ENCODE measurements at places on chromosomes 2 and 18.

DNA sequence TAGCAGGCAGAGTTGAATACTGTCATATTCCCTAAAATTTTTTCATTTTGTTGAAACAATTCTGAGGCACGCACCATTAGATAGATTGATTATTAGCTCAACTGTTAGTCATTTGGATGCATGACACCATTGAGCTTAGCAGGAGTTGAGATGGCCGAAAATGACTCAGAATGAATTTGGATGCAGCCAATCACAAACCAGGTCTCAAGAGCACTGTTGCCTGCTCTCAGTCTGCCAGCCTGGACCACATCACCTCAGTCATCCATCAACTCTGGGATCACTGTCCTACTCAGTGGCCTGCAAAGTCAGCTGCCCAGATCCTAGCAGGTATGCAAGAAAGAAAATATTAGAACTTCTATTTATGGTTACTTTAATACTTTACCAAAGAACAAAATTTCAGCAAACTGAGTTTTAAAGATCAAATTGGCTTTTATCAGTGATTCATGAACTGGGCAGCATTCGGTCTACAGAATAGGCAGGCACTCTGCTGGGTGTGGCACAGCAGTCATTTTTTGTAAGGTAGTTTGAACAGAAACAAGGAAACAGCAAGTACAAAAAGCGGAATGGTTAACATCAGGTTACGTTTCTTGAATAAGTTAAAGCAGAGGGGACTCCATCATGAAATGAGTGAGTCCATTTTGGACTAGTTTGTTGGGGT is 152.7 kb upstream of the ARHGAP28 start:
- DNase-seq = peak; percentile 60

DNA sequence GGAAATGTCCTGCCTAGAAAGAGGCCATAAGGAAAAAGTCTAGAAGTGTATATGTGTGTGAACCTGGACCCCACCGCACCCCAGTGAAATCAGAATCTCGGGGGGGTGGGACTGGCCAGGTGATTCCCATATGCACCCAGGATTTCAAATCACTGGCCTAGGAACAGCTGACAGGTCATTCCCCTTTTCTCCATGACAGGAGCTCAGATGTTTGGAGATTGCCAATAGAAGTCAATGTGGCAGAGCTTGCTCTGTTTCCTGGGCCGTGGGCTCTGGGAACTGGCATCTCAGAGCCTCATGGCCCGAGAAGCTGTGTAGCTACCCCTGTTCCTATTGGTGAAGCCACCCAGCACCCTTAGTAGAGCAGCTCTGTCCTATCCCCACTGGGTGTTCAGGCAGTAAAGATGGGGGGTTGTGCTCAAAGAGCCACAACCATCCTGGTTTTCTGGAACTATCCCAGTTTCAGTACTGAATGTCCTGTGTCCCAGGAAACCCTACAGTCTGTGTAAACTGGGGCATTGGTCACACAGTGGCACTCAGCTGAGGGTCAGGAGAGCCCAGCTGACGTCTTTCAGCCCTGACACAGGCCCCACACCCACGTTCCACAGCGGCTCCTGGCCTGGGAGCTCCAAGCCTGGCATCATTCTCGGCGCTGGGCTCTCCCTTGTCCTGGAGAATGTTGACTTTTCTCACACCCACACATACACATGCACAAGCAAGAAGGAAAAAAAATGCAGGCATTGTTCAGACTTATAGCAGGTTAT is 18.9 kb downstream of the GNLY start:
- DNase-seq = no peak

DNA sequence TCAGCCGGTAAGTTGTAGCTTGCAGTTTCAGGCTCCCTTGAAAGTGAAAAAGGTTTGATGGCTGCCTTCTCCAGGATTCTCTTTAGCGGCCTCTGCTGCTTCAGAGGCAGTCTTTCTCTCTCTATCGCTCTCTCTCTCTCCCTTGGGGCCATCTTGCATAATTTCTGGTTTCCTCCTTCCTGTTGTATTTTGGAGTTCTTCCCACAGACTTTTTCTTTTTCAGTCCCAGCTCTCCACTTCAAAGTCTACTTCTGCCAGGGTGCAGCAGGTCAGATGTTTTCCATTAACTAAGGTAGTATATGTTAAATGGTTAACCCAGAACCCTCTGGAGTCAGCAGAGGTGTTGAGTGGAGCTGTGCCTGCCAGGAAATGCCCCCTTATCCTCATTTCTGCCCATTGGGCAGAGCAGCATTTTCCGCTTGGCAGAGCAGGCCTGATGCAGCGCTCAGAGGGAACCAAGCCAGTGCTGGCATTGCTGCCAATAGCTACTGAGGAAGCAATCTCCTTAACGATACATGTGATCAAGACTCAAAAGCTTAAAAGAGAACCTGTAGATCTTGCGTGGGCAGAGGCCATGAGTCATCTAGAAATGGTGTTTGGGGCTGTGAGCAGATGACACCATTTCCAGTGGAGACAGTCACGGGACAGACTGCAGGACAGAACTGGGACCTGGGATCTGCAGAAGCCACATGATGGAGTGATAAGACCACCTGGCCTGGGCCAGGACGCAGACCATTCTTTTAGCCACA is 20.8 kb downstream of the DBI start:
- peak; percentile 91 for DNase-seq

GRCh38 chr18:12403601-12404506 is 3.9 kb upstream of the PRELID3A start:
- DNase-seq = peak; percentile 71

DNA sequence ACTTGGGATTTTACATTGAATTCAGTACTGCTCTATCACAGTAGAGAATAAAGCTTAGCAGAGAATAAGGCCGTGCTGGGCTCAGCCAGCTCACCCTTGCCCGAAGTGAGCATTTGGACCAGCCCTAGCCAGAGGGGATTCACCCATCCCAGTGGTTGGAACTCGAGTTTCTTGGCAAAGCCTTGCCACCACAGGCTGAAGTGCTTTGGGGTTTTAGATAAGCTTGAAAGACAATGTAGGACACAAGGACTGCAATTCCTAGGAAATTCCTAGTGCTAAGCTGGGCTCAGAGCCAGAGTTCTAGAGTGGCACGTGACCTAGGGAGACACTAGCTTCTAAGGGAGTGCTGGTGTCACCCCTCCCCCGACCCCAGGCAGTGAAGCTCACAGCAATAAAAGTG is 28.0 kb downstream of the SERPINB11 start:
- no peak for DNase-seq

GRCh38 chr18:54235871-54236270 is 11.4 kb upstream of the MBD2 start:
- DNase-seq = no peak

DNA sequence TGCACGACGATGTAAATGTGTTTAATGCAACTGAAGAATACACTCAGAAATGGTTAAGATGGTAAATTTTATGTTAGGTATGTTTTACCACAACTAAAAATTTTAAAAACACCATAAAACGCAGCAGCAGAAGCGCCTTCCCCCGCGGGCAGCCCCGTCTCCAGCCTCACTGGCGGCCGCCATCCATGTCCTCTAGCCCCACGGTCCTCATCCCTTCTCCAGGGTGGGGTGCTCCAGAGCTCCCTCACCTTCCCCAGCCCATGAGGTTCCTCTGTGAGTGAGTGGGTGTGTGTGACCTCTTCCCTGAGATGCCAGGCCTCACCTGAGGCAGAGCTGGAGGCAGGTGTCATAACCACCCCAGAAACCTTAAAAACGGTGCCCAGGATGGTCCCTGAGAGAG is 17.0 kb downstream of the INHBB start:
- DNase-seq = no peak

GRCh38 chr18:75635096-75635495 is 207.6 kb upstream of the SMIM21 start:
- DNase-seq = no peak

- no peak for DNase-seq
These were observed 5.9 kb upstream of the PARD6G start for GRCh38 chr18:80253236-80253635.

- no peak for DNase-seq
These were observed 101.8 kb downstream of the TANC1 start for GRCh38 chr2:159070235-159070634.

DNA sequence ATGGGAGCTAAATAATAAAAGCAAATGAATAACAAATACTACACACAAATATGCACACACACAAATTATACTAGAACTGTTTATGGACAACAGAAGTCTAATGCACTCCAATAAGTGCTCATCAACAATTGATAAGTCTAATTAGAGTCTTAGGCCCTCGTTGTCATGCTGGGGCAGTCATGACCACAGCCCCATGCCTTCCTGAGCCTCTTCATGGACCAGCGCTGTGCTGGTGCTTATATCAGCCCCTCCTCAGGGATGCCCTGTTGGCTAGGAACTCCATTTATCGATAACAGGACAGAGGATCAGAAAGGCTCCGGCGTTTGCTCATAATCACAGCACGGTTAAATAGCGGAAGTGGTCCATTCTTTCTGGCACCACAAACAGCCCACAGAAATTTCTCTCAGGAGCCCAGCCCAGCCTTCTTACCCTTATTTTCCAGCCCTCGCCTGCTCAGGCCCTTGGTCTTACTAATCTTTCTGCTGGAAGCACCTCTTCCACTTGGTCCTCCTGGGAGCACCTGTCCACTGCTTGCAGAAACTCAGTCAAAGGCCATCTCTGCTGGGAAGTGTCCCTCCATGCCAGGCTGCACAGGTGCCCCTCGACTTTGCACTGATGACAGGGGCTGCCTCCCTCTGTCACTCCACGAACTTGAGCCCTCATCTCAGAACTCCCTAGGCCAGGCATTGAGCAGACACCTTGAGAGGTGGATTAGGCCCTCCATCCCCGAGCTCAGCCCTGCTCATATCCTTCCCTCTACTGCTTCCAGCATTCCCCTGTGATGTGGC is 500.2 kb upstream of the HS6ST1 start:
- no peak for DNase-seq

DNA sequence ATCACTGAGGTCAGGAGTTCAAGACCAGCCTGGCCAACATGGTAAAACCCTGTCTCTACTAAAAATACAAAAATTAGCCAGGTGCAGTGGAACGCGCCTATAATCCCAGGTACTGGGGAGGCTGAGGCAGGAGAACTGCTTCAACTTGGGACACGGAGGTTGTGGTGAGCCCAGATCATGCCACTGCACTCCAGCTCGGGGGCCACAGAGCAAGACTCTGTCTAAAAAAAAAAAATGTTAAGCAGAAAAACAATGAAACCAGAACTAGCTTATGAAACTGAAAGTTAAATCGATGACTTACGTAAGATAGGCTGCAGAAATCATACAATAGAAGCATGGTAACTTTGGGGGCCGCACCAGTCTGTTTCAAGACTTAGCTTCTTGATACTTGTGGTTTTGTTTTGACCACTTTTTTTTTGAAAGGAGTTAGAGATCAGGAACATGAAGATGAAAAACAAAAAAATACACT is 6.2 kb upstream of the GPR155 start:
- no peak for DNase-seq

DNA sequence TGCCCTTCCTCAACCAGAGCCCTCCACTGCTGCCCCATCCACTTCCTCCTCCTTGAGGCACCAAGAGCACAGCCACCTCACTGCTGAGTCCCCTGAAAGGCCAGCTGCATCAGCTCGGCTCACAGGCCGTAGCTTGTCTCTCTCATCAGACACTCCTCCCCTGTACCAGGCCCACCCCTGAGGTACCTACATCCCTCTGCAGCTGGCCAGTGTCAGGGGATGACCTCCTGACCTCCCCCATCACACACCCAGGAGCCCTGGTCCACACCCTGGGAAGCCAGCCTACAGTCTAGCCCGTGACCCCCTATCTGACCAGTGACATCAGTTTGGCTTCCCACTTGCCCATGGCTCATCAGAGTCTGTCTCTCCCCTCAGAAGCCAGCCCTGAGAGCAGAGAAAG is 205.6 kb downstream of the TNS1 start:
- DNase-seq = no peak

GRCh38 chr2:144548088-144548487 is 28.2 kb upstream of the ZEB2 start:
- DNase-seq = no peak

- peak; percentile 18 for DNase-seq
These were observed 355.2 kb upstream of the UBE2E3 start for GRCh38 chr2:180625006-180625844.

- no peak for DNase-seq
These were observed 309.0 kb downstream of the GULP1 start for GRCh38 chr2:188600536-188601210.

DNA sequence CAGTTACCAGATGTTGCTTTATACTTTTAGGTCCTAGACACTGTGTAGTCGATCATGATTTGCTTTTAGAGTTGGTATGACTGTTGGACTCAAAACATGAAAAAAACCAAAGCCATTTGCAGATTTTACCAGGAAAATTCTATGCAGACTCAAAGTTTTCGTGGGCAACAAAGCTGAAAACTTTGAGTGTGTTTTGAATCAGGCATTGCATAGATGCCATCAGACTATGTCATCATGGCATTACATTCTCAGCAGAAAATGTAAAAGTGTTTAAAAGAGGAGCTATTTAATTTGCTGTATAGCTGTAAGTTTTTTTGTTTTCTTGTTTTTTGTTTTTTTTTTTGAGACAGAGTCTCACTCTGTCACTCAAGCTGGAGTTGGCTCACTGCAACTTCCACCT is 43.5 kb upstream of the ELAC1 start:
- DNase-seq = no peak

DNA sequence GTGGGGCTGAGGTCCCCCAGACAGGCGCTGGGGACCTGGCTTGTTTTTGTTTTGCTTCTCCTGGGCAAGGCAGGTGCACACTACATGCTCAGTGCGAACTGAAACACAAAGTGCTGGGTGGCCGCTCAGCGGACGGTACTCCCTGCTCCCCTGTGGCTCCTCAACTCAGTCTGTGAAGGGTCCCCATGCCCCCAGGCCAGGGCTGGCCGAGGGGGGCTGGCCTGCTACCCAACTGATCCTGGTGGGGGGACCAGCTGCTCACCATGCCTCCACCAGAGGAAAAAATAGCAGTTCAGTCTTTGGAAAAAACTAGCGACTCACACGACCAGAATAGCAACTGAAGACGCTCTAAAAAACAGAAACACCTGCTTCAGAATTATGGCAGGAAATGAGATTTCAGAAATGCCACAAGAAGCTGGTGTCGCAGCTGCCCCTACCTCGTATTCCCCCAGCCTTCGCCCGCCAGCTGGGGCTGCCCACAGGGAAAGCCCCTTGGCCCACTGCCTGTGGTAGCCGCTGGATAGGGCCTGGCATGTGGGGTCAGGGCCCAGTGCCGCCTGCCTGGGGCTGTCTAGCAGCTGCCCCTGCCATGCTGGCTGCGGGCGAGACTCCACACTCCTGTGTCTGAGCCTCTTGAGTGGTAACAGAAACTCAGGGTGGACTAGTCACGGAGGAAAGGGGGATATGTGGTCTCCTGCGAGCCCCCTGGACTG is 43.7 kb downstream of the MEX3C start:
- no peak for DNase-seq

GRCh38 chr2:191041418-191042161 is 27.6 kb upstream of the STAT1 start:
- DNase-seq = no peak

- no peak for DNase-seq
These were observed 4.8 kb upstream of the DSG2 start for GRCh38 chr18:31493171-31493570.

- DNase-seq = no peak
These were observed 84.0 kb downstream of the RTN4 start for GRCh38 chr2:54966165-54966832.

GRCh38 chr2:137775529-137775928 is 188.7 kb upstream of the HNMT start:
- no peak for DNase-seq

Data from kidney epithelial cell (primary cell).